ENCODE measurements at places on chromosomes 3 and 15. TPM values are rescaled to one million over a fixed set of nuclear protein-coding genes. Genes with fewer than 3 reads are reported as not detected.
A peak's percentile ranks its signal among the peaks of the same experiment; 100 is the strongest.

EPHB1 gene
- total RNA-seq = 1.3 TPM

DNA sequence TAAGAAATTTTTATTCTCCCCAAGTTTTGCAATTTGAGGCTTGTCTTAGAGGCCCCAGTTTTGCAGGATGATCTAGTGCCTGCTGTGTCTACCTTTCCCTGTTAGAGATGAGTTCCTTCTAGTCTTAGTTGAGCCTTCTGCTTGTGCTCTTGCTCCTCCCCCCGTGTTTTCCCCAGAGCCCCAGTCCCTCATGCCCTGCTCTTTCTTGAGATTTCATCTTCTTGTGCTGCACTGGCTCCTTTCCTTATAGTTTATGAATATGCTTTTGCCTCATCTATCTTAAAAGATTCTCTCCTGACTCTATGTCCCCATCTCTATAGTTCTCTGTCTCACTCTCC lies 4.7 kb downstream of the GAP43 start:
- no peak overlapping the region for H3K4me3 ChIP-seq
- no peak for DNase-seq
- no peaks in the 10 kb centered on the region for H3K27me3 ChIP-seq
- peaks cover 10% of the 10 kb centered on the region for H3K4me1 ChIP-seq
- no peaks in the 10 kb centered on the region for H3K36me3 ChIP-seq

- no peaks in the 10 kb centered on the region for H3K27me3 ChIP-seq
- H3K36me3 ChIP-seq = peaks cover 2% of the 10 kb centered on the region
- no peak for DNase-seq
- no peak overlapping the region for H3K27ac ChIP-seq
- no peaks in the 10 kb centered on the region for H3K4me1 ChIP-seq
- H3K4me3 ChIP-seq = no peak overlapping the region
These were observed 41.1 kb upstream of the GNB5 start for GRCh38 chr15:52232327-52232726.

ISLR2 gene
- not detected for total RNA-seq

DNA sequence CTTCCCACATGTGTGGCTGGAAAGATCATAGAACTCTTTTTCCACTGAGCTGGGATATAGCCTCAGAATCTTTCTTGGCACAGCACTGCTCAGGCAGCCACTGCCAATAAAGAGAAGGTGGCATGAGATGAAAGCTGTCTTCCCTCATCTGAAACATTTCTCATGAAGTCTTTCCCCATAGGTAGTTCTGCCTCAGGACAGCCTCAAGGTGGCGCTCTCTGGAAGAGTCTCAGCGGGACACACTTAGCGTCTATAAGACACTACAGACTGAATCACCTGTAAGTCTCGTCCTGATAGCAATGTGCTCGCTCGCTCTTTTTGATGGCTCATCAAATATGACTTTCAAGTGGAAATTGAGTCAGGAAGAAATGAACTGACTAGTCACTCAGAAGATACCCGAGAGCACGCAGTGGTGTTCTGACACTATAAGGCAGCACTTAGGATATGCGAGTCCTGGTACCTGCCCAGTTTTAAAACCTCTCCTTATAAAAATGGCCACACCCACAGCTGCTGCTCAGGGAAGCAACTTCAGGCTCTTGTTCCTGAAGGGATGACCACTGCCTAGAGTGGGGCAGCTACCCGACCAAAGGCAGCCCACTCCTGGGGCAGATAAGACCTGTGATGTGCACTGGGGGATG lies 269.5 kb downstream of the SUCLG2 start:
- H3K36me3 ChIP-seq = no peaks in the 10 kb centered on the region
- H3K27ac ChIP-seq = no peak overlapping the region
- no peaks in the 10 kb centered on the region for H3K27me3 ChIP-seq
- no peak for DNase-seq

DOCK3 gene
- total RNA-seq = 0.98 TPM

NPAP1 gene
- not detected for total RNA-seq

DNA sequence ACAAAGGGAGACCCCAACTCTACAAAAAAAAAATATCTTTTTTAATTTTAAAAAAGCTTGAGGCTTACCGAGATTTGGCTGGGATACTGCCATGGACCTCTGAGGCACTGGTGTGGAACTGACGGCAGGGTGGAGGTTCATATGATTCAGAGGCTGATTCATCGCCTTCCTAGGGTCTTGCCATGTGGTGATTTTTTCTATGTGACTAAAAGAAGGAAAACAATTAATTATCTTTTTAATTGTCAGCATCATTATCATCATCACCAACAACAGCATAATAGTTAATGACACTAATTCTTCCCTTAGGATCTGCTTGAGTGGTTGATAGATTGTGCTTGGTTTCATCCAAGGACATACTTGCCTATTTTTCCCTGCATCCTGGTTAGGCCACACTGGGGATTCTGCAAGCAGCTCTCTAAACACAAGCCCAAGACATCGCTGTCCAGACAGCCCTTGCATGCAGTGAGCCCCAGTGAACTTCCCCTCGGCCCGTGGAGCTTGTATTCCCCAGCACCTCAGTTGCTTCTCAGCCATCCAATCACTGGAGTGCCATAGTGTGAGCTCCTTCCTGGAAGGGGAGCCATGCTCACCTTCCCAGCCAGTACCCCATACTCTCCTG lies 84.9 kb downstream of the WWTR1 start:
- no peak overlapping the region for H3K27ac ChIP-seq
- no peak overlapping the region for H3K4me3 ChIP-seq
- DNase-seq = no peak
- peaks cover 3% of the 10 kb centered on the region for H3K36me3 ChIP-seq

P2RY1 gene
- 17.5 TPM for total RNA-seq

BBS4 gene
- 73.5 TPM for total RNA-seq

GRCh38 chr3:69426291-69426966 lies 40.5 kb upstream of the FRMD4B start:
- no peak overlapping the region for H3K27ac ChIP-seq
- DNase-seq = no peak
- no peak overlapping the region for H3K4me3 ChIP-seq
- H3K27me3 ChIP-seq = no peaks in the 10 kb centered on the region

- H3K27ac ChIP-seq = no peak overlapping the region
- DNase-seq = no peak
- H3K4me1 ChIP-seq = no peaks in the 10 kb centered on the region
- H3K36me3 ChIP-seq = no peaks in the 10 kb centered on the region
- H3K27me3 ChIP-seq = no peaks in the 10 kb centered on the region
These were observed 72.1 kb downstream of the OTOL1 start for GRCh38 chr3:161568671-161569070.

DNA sequence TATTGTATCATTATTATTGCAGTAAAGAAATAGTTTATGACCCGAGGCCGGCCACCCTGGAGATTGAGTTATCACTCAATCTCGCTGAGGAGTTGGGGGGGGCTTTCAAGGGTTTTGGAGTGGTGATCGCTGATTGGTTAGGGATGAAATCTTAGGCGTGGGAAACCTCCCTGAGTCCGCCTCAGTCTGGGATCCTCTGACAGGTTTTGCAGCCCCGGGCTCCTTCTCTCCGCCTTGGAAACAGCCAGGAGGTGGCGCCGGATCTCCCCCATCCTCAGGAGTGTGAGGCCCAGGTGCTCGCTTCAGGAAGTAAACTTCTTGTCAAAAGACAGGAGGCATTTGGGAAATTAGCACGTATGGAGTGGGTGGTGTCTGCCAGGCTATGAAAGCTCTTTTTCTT lies 41.1 kb upstream of the SEC61A1 start:
- H3K27ac ChIP-seq = no peak overlapping the region
- H3K36me3 ChIP-seq = no peaks in the 10 kb centered on the region
- H3K4me3 ChIP-seq = no peak overlapping the region
- peak; percentile 83 for DNase-seq

ADAMTSL3 gene
- 9.4 TPM for total RNA-seq

- peak; percentile 81 for DNase-seq
- peak overlapping the region; percentile 73 for H3K27ac ChIP-seq
- peaks cover 43% of the 10 kb centered on the region for H3K4me1 ChIP-seq
- no peaks in the 10 kb centered on the region for H3K27me3 ChIP-seq
- no peaks in the 10 kb centered on the region for H3K36me3 ChIP-seq
These were observed 8.6 kb downstream of the CLEC3B start for GRCh38 chr3:45034612-45035252.

- no peaks in the 10 kb centered on the region for H3K4me1 ChIP-seq
- peaks cover 5% of the 10 kb centered on the region for H3K36me3 ChIP-seq
- H3K27ac ChIP-seq = no peak overlapping the region
- H3K27me3 ChIP-seq = no peaks in the 10 kb centered on the region
- H3K4me3 ChIP-seq = no peak overlapping the region
These were observed 12.3 kb downstream of the MYO5C start for GRCh38 chr15:52283281-52283680.

LMOD3 gene
- total RNA-seq = not detected

- peaks cover 3% of the 10 kb centered on the region for H3K4me1 ChIP-seq
- H3K27me3 ChIP-seq = no peaks in the 10 kb centered on the region
- DNase-seq = peak; percentile 83
- no peak overlapping the region for H3K27ac ChIP-seq
These were observed 64.1 kb downstream of the TLE3 start for GRCh38 chr15:70033529-70034140.

DNA sequence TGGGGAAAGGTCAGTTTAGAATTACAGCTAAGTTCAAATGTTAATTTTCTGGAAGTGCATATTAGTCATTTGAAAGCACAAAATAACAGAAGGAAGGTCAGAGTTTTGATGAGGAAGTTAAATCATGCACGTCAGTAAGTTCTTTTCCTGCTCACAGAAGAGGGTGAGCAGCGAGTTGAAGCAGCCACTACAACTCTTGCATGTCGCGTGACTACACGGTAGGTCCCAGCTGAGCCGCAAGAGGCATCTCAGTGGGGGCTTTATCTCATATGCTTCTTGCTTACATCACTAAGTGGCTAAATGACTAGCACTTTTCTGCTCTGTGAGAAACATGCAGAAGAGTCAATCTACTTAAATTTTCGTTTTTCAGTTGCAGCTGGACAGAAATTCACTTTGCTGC lies 21.3 kb upstream of the SEC62 start:
- no peaks in the 10 kb centered on the region for H3K36me3 ChIP-seq
- no peaks in the 10 kb centered on the region for H3K4me1 ChIP-seq
- peak; percentile 85 for DNase-seq
- no peak overlapping the region for H3K4me3 ChIP-seq
- peak overlapping the region; percentile 26 for H3K27ac ChIP-seq

GRCh38 chr3:99541181-99541580 lies 97.2 kb upstream of the COL8A1 start:
- no peak overlapping the region for H3K4me3 ChIP-seq
- H3K27me3 ChIP-seq = no peaks in the 10 kb centered on the region

PPP1R14D gene
- not detected for total RNA-seq

DNA sequence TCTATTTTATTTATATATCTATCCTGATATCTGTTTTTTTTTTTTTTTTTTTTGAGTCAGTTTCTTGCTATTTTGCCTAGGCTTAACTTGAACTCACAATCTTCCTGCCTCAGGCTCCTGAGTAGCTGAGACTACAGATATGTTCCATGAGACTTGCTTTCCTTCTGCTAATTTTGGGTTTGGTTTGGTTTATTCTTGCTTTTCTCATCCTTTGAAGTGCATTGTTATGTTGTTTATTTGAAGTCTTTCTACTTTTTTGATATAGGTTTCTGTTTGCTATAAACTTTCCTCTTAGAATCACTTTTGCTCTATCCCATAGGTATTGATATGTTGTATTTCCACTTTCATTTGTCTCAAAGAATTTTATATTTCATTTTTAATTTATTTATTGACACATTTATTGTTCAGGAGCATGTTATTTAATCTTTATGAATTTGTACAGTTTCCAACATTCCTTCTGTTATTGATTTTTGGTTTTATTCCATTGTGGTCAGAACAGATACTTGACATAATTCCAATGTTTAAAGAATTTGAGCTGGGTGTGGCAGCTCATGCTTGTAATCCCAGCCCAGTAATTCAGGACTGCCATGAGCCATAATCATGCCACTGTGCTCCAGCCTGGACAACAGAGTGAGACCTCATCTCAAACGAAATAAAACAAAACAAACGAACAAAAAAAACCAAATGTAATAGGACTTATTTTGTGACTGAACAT lies 62.3 kb upstream of the PLSCR4 start:
- no peaks in the 10 kb centered on the region for H3K36me3 ChIP-seq
- no peak for DNase-seq
- H3K27ac ChIP-seq = no peak overlapping the region
- no peak overlapping the region for H3K4me3 ChIP-seq

GRCh38 chr3:113057117-113057516 lies 66.3 kb downstream of the GTPBP8 start:
- no peaks in the 10 kb centered on the region for H3K27me3 ChIP-seq
- H3K27ac ChIP-seq = no peak overlapping the region
- no peaks in the 10 kb centered on the region for H3K4me1 ChIP-seq
- H3K4me3 ChIP-seq = no peak overlapping the region
- H3K36me3 ChIP-seq = no peaks in the 10 kb centered on the region
- DNase-seq = no peak

DNA sequence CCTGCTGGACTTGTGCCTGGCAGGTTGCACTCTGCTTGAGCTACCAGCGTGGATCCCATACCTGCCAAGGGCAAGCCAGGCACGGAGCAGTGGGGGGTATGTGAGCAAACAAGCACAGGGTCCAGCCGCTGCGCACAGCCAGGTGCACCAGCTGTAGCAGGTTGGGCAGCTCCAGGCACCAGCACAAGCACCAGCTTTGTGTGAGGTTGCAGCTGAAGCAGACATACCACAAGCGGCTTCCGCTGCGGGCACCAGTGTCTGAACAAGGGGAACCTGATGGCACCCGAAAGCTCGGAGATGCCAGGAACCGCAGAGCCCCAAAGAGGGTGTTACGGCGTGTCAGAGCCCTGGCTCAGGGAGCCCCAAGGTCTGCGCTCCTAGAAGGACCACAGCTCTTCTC lies 472.7 kb upstream of the ARL6 start:
- H3K36me3 ChIP-seq = no peaks in the 10 kb centered on the region
- no peak overlapping the region for H3K27ac ChIP-seq
- H3K4me3 ChIP-seq = no peak overlapping the region
- no peaks in the 10 kb centered on the region for H3K27me3 ChIP-seq

GRCh38 chr3:127171320-127171719 lies 21.6 kb upstream of the PRR23E start:
- no peak overlapping the region for H3K27ac ChIP-seq
- H3K4me1 ChIP-seq = no peaks in the 10 kb centered on the region
- no peaks in the 10 kb centered on the region for H3K36me3 ChIP-seq
- H3K27me3 ChIP-seq = no peaks in the 10 kb centered on the region
- H3K4me3 ChIP-seq = no peak overlapping the region
- DNase-seq = no peak

GRCh38 chr3:85427467-85427866 lies 468.7 kb downstream of the CADM2 start:
- H3K27me3 ChIP-seq = no peaks in the 10 kb centered on the region
- H3K4me3 ChIP-seq = no peak overlapping the region
- no peaks in the 10 kb centered on the region for H3K4me1 ChIP-seq
- no peak overlapping the region for H3K27ac ChIP-seq

DNA sequence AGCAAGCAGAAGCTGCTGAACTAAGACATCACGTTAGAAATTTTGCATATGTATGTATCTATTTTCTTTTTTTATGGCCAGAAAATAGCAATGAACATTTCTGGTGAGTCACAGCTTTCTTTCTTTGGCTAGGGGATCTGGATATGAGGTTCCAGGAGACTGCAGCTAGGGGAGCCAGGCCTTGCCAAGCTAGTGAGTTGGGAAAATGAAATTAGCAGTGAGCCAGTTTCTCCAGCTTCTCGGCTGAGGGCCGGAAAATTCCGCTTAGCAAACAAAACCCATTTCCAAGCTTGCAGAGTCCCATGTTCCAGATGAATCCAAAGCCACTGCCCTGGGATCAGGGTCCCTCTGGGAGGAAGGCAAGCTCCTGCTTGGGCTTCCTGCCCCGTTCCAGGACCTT lies 137.6 kb downstream of the SRGAP3 start:
- no peaks in the 10 kb centered on the region for H3K27me3 ChIP-seq
- no peak overlapping the region for H3K27ac ChIP-seq
- H3K4me1 ChIP-seq = no peaks in the 10 kb centered on the region
- no peaks in the 10 kb centered on the region for H3K36me3 ChIP-seq
- no peak for DNase-seq

CHL1 gene
- 4.2 TPM for total RNA-seq

CCDC174 gene
- 20.6 TPM for total RNA-seq

NR2E3 gene
- total RNA-seq = 3.1 TPM

- no peak for DNase-seq
- H3K4me1 ChIP-seq = no peaks in the 10 kb centered on the region
- H3K36me3 ChIP-seq = no peaks in the 10 kb centered on the region
These were observed 258.1 kb downstream of the ERC2 start for GRCh38 chr3:56209982-56210751.

Data from upper lobe of left lung (tissue), 6 donors.